ENCODE measurements at places on chromosomes 13 and 19.

GRCh38 chr13:103354171-103354570 is 288.0 kb upstream of the SLC10A2 start:
- DNase-seq, result no peak

DNA sequence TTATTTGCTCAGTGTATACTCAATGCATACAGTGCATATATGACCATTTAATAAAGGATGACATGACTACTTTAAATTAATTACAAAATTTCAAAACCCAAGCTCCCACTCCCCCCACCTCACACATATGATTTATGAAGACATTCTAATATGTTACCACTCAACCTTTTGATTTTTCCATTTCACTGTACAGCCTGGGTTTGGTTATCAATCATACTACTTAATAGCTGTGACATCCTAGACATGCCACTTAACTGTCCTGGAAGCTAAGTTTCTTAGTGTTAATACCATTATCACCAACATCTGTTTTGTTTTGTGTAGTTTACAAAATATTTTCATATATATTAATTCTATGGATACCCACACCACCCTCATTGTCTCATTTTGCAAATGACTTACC is 42.2 kb downstream of the UBL3 start:
- DNase-seq, result no peak

DNA sequence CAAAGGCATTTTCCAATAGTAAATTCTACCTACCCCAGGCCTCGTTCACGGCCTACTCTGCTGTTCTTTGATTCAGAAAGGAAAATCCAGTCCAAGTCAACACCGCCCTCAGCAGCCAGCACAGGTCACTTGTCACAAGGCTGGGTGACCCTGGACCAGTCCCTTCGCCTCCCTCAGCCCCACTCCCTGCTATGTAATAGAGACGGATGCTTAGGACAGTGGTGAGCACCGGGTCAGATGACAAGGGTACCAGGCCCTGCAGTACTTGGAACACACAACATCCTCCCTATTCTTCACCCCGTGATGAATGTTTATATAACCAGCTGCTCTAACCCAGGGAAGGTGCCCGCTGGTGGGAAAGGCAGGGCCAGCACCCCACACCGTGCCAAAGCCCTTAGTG is 14.3 kb downstream of the LATS2 start:
- DNase-seq, result no peak

GRCh38 chr13:73467125-73467524 is 408.3 kb downstream of the KLF5 start:
- DNase-seq, result no peak

- DNase-seq, result no peak
These were observed 101.6 kb upstream of the MYO16 start for GRCh38 chr13:108527844-108528243.

GRCh38 chr13:62433660-62434059 is 1018.0 kb upstream of the PCDH20 start:
- no peak for DNase-seq

DNA sequence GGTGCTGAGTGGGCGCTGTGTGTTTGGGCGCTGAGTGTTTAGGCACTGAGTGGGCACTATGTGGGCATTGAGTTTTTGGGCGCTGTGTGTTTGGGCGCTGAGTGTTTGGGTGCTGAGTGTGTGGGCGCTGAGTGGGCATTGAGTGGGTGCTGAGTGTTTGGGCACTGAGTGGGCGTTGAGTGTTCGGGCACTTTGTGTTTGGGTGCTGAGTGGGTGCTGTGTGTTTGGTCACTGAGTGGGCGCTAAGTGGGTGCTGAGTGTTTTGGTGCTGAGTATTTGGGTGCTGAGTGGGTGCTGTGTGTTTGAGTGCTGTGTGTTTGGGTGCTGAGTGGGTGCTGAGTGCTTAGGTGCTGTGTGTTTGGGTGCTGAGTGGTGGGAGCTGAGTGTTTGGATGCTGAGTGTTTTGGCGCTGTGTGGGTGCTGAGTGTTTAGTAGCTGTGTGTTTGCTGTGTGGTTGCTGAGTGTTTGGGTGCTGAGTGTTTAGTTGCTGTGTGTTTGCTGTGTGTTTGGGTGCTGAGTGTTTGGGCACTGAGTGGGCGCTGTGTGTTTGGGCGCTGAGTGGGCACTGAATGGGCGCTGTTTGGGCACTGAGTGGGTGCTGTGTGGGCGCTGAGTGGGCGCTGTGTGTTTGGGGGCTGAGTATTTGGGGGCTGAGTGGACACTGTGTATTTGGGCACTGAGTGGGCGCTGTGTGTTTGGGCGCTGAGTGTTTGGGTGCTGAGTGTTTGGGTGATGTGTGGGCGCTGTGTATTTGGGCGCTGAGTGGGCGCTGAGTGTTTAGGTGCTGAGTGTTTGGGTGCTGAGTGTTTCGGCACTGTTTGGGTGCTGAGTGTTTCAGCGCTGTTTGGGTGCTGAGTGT is 47.2 kb upstream of the F7 start:
- no peak for DNase-seq

GRCh38 chr13:26719356-26719945 is 41.1 kb downstream of the GPR12 start:
- no peak for DNase-seq

DNA sequence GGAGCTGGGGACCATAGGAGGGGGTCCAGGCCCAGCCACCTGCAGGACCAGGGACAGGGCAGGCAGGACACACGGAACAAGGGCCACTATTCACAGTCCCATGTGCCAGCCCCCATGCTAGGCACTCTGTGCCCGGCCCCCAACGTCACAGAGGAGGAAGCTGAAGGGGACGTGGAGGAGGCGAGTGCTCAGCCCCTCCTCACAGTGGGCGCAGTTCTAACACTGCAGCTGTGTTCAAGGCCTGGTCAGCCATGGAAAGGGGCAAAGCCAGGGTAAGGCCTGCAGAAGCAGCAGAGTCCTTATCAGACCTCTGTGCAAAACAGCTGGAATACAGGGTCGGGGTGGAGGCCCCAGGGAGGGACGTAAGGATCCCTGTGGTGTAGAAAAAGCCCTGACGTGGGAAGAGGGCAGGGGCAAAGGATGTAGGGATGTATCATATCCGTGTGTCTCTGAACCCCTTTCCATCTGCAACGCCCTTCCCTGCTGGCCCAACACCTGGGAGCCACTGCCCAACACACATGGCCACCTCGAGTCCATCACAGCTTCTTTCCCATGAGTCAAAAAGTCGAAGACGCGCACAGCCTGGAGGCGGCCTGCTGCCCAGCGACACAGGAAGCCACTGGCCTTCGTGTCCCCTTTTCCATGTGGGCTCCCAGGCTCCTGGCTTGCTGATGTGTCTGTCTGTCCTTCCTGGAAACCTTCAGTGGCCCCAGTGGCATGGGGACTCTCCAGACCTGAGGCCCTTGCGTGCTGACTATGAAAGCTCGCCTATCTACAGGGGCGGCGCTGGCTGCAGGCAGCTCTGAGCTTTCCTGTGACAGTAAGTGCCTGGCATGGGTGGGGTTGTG is 28.0 kb downstream of the SH3GL1 start:
- no peak for DNase-seq

GRCh38 chr13:42532561-42533335 is 41.2 kb upstream of the TNFSF11 start:
- DNase-seq, result no peak

DNA sequence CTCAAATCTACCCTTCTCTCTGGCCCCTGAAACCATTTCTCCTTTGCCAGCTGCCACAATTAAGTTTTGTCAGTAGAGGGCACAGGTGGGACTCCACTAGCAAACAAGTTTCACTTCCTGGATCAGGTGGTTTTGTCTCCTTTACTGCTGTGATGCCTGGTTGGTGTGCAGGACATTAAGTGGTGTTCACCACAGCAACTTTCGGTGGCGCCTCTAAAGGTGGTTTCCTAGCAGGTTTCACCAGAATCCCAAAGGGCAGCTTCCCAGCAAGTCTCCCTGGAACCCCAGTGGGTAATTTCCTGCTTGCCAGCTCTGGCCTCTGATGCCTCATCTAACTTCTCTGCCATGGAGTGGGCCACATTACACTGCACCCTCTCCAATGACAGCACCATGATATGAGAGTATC is 16.6 kb downstream of the MED4 start:
- no peak for DNase-seq

- DNase-seq, result no peak
These were observed 10.1 kb downstream of the KASH5 start for GRCh38 chr19:49398001-49398615.

GRCh38 chr19:58083021-58083420 is 15.0 kb downstream of the ZSCAN18 start:
- no peak for DNase-seq

- no peak for DNase-seq
These were observed 65.5 kb downstream of the RASA3 start for GRCh38 chr13:114066956-114067355.

GRCh38 chr13:24032252-24032651 is 128.3 kb upstream of the SPATA13 start:
- DNase-seq, result no peak

- no peak for DNase-seq
These were observed 32.2 kb upstream of the ZNF766 start for GRCh38 chr19:52237197-52237596.

DNA sequence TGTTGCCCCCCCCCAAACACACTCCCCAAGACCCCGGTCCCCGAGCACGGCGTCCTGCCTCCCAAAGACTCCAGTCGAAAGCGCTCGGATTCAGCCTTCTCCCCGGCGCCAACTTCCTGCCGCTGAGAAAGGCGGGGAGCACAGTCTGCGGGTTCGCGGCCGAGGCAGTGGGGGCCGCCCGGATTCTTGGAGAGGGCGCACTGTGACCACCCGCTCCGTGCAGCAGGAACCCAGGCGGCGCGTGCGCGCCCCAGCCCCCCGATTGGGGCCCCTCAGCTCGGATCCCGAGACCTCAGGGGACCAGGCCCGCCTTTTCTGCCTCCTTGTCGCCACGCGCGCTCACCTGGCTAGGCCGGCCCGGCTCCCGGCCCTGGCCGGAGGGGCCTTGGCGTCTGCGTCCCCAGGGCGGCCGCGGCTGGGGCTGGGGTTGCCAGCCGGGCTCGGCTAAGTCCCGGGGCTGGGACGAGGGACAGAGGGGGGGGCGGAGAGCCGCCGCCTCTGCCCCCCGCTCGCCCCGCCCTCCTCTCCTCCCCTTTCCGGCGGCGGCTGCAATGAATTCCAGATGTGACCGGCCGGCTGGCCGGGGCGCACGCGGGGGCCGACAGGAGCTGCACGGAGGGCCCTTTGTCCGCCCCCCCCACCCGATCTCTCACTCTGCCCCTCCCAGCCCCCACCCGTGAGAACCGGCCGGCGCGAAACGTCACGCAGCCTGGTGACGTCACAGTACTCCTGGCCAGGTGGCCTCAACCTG is at the start of gene S1PR2:
TSS of gene S1PR2 (minus strand) at position 471 of the 751 bp plus-strand sequence. CDS start 6,426 bp downstream, outside the sequence.
- peak; percentile 35 for DNase-seq

GRCh38 chr13:97627566-97627965 is 193.6 kb downstream of the RAP2A start:
- DNase-seq, result no peak

DNA sequence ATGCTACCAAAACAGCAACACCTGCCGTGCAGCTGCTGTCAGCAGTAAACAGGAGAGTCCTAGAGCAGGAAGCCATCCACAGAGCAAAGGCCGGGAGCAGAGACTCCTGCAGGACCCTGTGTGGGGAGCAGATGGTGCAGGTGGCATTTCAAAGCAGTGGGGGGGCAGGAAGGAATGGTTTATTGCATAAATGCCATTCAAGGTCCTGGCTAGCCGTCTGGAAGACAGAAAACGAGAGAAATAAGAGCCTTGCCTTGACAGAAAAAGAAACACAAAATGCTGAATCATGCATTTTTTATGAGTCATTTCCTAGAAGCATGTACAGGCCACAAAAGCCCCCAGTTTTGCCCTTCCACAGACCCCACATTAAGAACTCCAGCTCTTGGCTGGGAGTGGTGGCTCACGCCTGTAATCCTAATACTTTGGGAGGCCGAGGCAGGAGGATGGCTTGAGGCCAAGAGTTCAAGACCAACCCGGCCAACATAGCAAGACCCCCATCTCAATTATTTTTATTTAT is 5.4 kb downstream of the RSPH6A start:
- DNase-seq, result no peak

- DNase-seq, result peak; percentile 59
These were observed 5.6 kb upstream of the SYDE1 start for GRCh38 chr19:15101479-15102082.

DNA sequence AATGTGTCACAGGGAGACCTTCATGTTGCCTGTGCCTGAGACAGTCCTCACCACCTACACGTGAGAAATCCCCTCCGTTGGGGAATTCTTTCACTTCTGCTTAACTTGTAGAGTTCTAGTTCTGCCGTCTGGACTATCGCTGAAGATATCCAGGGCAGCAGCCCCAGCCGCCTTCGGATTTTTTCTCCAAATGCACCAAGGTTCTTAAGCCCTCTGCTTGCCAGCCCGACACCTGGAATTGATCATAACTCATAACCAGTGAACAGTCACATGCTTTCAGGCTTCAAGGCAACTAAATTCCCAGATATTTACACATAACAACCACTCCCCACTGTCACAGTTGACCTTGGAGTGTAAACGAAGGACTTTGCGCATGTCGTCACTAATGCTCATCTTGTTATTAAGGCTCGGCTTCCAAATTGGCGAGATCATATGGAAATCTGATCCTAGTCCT is 114.4 kb downstream of the RAB20 start:
- DNase-seq, result no peak

- DNase-seq, result no peak
These were observed 275.3 kb upstream of the ZNF507 start for GRCh38 chr19:32070101-32070500.

- no peak for DNase-seq
These were observed 63.1 kb downstream of the SPATA13 start for GRCh38 chr13:24223341-24224231.

GRCh38 chr13:112450118-112450903 is 74.2 kb downstream of the SPACA7 start:
- no peak for DNase-seq

DNA sequence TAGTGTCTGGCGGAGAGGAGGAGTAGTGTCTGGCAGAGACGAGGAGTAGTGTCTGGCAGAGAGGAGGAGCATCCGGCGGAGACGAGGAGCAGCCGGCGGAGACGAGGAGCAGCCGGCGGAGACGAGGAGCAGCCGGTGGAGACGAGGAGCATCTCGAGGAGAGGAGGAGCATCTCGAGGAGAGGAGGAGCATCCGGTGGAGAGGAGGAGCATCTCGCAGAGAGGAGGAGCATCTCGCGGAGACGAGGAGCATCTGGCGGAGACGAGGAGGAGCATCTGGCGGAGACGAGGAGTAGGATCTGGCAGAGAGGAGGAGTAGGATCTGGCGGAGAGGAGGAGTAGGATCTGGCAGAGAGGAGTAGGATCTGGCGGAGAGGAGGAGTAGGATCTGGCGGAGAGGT is 18.2 kb downstream of the C13orf46 start:
- no peak for DNase-seq

GRCh38 chr19:29636553-29637360 is 28.5 kb upstream of the PLEKHF1 start:
- DNase-seq, result no peak

- DNase-seq, result peak; percentile 18
These were observed 27.5 kb upstream of the ANKRD10 start for GRCh38 chr13:110942248-110942981.

- DNase-seq, result no peak
These were observed 22.3 kb downstream of the NLRP11 start for GRCh38 chr19:55809381-55810058.

DNA sequence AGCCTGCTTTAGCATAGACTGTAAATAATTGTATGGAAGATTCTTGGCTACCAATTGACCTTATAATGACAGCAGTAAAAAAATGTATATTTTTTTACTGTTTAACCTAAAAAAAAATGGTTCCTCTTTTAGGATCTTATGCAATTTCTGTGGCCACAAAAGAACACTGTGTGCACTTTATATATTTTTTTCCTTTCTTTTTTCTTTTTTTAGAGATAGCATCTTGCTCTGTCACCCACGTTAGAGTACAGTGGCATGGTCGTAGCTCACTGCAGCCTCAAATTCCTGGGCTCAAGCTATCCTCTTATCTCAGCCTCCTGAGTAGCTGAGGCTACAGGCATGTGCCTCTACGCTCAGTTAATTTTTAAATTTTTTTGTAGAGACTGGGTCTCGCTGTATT is 6.1 kb downstream of the FLT3 start:
- DNase-seq, result no peak

- DNase-seq, result no peak
These were observed 270.3 kb downstream of the MZT1 start for GRCh38 chr13:72457151-72457550.

Data from stimulated activated CD4-positive, alpha-beta T cell treated with anti-CD3 and anti-CD28 coated beads, Interleukin-12 subunit alpha, Interleukin-12 subunit beta, amount 100 ng/mL, for 24 hours (primary cell).